Activated naive CD4-positive, alpha-beta T cell treated with Interleukin-2 at 50 U/mL for 16 hours (primary cell): ENCODE measurements at places on chromosomes 2 and 18.

- DNase-seq = no peak
Measured at GRCh38 chr18:49368876-49369440, 91.5 kb downstream of the DYM start.

DNA sequence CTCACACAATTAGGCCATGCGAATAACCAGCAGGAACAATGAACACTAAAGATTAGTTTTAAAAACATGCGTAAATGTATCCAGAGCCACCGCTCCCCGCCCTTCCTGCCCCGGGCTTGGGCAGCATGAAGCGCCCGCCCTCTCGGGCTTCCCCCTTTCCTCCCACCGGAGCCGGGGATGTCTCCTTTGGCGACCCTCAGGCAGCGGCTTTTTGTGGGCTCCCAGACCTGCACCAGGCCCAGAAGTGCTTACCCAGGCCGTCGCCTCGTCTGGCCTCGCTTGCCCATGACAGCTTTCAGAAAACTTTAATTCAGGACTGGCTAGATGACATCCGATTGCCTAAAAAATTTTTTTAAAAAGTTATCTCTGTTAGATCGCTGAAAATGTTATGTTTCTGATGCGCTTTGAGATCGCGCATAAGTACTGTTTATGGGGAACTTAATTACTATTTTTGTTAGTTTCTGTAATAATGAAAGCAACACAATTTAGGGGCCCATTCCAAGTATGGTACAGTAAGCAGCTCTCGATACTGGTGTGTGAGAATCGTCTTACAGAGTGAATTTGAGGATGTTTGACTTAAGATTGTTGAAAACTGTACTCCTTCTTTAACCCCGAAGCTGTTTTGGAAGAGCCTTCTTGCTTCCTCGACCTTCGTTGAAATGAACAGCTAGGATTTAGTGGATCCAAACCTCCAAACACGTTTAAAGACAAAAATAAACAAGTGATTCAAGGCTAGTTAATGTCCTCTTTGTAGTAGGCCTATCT, 1.1 kb downstream of the MAP3K20 start:
- DNase-seq = peak; percentile 19

DNA sequence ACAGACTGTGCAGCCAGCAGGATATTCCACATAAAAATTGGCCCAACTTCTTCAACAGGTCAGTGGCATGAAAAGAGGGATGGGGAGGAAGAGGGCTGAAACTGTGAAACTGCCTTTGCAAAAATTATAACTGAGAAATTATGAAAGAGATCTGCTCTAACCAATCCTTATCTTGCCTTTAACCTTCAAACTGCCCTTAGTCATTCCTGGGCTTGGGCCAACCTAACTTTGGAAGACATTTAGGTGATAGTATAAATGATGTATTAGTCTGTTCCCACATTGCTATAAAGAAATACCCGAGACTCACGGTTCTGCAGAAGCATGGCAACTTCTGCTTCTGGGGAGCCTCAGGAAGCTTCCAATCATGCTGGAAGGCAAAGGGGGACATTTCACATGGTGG, 74.5 kb downstream of the RPL31 start:
- no peak for DNase-seq

- DNase-seq = no peak
Measured at GRCh38 chr2:10650761-10651160, 39.0 kb downstream of the NOL10 start.

DNA sequence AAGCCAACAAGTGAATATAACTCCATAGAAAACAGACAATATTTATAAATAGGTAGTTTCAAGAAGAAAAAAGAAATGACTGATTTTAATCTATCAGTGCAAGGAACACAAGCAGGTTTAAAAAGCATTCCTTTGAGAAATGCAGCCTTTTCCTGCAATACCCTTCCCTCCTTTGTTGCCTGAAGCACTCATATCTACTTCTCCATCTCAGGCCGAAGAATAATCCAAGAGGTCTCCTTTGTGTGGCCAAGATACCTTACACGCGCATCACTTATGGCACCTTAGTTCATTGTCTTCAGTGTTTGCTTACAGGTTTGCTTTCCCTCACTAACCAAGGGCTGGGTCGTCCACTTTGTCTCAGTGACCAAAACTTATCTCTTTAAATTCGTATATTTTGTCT, 93.0 kb downstream of the MAIP1 start:
- DNase-seq = no peak

DNA sequence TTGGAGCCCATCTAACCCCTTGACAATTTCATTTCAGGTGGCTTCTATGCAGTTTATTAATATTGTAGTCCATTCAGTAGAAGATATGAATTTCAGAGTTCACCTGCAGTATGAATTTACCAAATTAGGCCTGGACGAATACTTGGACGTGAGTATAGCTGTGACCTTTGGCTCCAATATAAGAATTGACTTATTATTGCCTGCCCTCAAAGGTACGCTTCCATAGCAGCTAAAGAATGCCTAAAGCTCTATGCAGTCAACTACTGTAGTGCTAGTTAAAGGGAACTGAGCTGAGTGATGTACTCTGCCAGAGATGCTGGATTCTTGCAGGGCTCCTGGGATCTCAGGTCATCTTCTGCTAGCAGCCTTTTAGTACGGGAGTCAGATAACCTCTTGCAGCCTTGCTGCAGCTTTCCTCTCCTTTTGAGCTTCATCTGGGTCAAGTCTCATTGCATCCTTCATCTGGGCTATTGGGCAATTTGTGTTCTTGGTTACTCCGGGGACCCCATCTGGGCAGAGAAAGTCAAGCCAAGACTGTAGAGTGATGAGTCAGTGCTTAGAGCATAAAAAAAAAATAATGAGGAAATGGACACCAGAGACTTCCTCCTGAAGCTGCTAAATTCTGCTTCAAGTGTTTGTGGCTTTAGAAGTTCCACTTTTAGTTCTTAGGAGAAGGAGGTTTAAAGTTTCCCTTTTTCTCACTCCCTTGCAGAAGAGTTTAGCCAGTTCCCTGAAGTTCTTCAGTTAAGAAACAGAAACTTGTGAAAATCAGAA, 105.6 kb downstream of the PRPF40A start:
- no peak for DNase-seq

- DNase-seq = peak; percentile 46
Measured at GRCh38 chr2:84924173-84925106, 19.0 kb downstream of the TMSB10 start.

DNA sequence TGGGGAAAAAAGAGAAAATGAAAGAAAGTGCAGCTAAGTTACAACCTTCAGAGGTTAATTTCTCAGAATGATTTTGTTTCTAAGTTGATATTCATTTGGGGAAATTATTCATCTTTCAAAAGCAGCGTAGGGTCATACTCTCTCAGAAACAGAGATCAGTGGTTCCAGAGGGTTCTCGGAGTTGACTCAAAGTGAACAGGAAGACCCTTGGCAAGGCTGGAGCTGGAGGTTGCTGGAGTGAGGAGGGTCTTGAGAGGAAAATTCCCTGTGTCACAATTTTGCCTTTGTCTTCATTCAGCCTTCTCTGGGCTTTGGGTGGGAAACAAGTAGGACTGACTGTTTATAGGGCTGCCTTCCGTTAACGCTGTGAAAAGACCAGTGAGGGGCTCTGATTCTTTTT, 168.2 kb downstream of the ICOS start:
- no peak for DNase-seq
